ENCODE measurements at places on chromosomes 2 and 18.
A peak's percentile ranks its signal among the peaks of the same experiment; 100 is the strongest.

DNA sequence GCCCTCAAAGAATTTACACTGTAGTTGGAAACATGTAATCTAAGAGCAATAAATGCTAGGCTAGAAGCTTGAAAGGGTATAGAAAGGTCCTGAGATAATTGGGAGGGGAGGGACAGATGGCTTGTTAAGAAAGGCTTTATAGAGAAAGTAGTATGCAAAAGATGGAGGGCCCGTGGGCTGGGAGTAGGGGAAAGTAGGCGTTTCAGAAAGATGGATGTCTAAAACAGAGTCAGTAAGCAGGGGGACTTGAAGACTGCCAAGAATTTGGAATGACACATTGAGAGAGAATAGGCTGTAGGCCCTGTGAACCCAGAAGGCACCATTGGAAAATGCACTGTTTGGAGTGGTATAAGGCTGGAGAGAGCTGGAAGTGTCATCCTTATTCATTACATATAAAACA is 822 bp downstream of the PSMG2 start:
- peak; percentile 36 for DNase-seq

DNA sequence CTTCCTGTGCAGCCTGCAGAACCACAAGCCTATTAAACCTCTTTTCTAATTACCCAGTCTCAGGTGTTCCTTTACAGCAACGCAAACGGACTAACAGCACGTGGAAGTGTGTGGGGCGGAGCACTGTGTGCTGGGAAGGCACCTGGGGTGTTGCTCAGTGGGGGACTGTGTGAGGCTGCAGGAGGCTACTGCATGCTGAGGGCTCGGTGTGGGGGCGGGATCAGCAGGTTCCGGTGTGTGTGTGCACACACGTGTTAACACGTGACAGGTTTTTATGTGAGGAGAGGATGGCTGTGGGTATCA is 58.9 kb downstream of the ANKMY1 start:
- no peak for DNase-seq

- no peak for DNase-seq
These were observed 57.0 kb downstream of the CD28 start for GRCh38 chr2:203763241-203763937.

DNA sequence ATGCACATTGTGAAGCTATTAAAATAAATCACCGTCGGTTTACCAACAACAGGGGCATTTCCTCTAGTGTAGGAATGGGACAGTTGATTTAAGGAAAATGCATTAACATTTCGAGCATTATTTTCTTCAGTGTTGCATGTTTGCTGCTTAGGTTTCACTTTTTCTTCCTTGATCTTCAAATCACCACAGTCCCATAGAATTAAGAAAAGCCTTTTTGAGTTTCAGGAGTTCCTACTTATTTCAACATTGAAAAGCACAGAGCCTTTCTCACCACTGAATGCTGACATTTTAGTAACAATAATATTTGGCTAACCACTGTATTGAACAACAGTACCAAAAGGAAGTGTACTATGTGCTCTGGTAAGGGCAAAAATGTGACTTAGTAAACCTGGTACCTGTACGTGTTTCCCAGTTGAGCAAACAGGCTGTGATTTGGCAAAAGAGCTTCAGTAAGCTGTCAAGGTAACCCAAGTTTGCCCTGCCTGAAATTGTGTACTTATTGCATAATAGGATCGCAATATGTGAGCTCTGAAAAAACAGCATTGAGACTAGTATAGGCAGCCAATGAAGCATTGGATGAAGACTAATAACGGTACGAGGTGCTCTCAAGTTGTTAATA is 2.2 kb downstream of the LRRTM4 start:
- no peak for DNase-seq

- no peak for DNase-seq
These were observed 21.9 kb downstream of the EHBP1 start for GRCh38 chr2:62727259-62727867.

DNA sequence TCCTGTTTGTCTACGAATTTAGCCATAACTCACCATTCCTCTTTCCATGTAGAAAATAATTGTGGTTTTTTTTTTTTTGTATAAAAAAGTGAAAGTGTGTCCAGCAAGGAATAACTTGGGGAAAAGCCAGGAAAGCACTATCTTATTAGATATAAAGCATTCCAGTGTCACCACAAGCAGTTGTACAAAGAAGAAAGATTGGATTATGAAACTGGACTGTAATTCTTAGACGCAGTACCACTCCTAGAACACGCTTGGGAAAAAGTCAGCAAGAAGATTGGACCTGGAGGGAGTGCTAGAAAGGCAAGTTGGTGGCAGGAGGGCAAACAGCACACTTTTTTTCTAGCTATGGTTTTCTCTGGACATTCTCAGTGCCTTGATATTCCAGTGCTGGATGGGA is 186.7 kb downstream of the PARD3B start:
- peak; percentile 71 for DNase-seq

DNA sequence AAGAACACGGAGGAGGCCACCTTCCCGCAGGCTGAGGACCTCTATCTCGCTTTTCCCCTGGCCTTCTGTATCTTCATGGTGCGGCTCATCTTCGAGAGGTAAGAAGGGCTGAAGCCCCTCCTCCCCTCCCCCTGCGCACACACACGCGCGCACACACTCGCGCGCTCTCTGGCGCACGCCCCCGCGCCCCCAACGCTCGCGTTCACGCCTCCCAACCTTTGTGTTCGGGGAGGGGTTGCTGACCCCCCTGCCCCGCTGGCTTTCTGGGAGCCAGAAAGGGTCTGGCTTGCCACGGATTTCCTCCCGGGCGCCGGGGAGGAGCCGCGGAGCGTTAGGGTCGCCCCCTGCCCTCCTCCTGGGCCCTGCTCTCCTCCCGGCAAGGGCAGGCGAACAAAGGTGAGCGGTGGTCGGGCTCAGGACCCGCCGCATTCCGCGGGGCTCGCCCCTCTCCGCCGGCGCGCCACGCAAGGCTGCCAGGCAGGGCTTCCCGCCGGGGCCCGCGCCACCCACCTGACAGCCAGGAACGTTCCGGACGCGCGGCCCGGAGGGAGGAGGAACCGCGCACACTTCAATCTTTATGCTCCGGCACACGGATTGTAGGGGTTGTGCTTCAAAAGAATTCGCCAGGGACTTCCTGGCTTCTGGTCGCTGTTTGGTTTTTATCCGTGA is 583 bp downstream of the CERS6 start:
- no peak for DNase-seq

GRCh38 chr2:72937356-72937669 is 20.0 kb downstream of the EMX1 start:
- peak; percentile 39 for DNase-seq

DNA sequence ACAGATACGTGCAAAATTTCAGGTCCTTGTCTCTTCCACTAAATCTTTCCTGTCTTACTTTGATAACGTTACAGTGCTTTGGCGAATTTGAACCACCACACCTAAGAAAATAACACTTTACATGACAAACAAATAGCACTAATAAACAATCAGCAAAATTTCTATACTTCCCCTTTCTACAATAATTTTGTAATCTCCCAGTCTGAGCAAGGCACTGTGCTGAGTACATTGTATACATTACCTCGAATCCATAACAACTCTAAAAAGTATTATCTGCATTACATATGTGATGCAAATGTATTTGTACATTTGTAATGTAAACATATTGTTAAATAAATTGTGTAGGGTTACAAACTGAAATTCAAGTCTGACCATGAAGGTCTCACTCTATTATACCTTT is 49.9 kb downstream of the RTN4 start:
- no peak for DNase-seq

GRCh38 chr2:236395067-236395466 is 130.9 kb upstream of the ASB18 start:
- no peak for DNase-seq

DNA sequence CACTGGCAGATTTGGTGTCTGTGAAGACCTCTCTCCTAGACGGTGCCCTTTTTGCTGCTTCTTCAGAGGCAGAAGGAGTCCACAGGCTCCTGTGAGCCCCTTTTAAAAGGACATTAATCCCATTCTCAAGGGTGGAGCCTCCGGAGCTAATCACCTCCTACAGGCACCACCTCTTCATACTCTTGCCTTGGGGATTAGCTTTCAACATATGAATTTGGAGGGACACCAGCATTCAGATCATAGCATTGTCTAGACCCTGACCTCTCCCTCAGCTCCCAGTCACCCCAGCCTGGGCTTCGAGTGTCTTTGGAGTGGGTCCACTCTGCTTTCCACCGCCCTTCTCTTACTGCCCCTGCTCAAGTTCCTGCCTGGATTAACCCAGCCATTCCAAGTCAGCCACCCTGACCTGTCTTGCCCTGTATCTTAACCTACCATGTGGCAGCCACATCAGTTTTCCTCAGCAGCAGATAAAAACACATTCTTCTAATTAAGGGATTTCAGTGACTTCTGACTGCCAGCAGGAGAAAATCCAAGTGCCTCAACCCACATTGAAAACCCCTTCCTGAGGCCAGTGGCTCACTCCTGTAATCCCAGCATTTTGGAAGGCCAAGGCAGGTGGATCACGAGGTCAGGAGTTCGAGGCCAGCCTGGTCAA is 6.1 kb upstream of the NCL start:
- peak; percentile 31 for DNase-seq

- DNase-seq: no peak
These were observed 79.3 kb downstream of the ACAA2 start for GRCh38 chr18:49733896-49734585.

GRCh38 chr2:134217924-134218323 is 35.9 kb upstream of the MGAT5 start:
- DNase-seq: peak; percentile 60

DNA sequence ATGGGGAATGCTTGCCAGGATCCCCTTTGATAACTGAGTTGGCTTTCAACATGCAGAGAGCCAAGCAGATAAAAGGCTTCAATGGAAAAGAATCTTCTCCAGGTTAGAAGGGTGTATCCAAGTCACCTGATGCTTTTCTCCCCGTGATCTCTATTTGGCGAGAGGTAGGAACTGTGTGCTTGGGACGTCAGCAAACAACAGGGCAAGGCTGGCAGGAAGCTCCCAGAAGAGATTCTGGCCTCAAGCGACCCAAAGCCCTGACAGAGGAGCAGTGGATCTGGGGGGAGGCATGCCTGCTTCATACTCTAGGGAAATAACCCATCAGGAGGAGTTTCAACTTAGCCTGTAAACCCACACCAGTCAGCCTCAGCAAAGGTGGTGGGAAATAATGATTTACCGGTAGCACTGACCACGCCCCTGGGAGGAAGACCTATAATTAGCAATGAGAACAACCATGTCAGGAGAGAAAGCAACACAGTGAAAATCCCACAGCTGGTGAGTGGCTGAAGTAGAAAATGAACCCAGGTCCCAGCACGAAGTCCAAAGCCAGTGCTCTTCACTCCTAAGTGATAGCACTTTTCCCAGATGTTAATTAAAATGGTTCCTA is 76.3 kb upstream of the SEC11C start:
- no peak for DNase-seq

DNA sequence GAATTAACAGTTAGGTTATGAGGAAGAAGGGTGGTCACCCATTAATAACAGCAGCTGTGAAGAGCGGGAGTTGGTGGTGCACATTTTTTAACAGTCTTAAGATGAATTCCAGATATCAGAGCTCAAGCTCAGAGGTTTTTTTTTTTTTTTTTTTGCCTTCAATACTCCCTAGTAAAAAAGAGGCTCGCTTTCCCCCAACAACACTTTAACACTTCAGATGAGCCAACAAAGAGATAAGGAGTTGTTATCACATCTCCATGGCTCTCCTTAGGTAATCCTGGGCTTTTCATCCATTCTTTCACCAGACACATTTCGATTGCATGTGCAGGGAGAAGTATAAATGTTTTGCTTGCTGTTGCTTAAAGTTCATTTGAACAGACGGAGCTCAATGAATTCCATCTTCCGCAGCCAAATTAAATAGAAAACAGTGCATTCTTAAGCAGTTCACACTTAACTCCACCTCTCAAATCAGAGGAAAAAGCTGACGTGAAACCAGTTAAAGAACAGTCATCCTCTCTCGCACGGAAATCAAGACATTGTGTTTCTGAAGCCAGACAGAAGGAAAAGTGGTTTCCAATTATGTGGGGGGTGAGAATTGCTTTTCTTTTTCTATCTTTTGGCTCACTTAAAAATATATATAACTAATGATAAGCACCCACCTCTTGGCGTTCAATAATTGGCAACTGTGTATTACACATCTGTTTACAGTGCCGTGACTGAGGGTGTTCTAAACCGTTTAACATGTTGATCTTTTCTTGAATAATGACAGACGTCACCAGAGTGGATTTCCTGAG is 118.2 kb downstream of the ZNF521 start:
- peak; percentile 84 for DNase-seq

- no peak for DNase-seq
These were observed 119.5 kb downstream of the MAP3K20 start for GRCh38 chr2:173195100-173195499.

- peak; percentile 13 for DNase-seq
These were observed 113.7 kb downstream of the OSR1 start for GRCh38 chr2:19244460-19245363.

- no peak for DNase-seq
These were observed 352.6 kb upstream of the POU3F3 start for GRCh38 chr2:104501342-104501741.

DNA sequence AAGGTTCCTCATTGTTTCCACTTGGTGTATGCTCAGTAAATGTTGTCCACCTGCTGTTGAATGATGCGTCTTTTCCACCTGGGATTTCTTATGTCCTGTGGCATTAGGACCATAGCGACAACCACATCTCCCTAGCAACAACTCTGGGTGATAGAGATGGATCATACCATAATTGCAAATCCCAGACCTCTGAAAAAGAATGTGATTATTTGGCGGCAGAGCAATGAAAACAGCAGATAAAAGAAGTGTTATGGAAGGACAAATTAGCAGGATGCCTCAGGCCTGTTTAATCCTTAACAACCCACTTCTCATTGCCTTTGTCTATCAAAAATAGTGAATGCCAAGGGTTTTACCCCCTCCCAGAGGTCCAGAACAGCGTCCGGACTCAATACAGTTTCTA is 278.9 kb downstream of the TSN start:
- DNase-seq: no peak

GRCh38 chr2:237819231-237819630 is 20.7 kb downstream of the RBM44 start:
- no peak for DNase-seq

GRCh38 chr2:9247786-9248185 is 41.2 kb downstream of the ASAP2 start:
- no peak for DNase-seq

GRCh38 chr2:118861731-118862130 is 14.3 kb upstream of the EN1 start:
- peak; percentile 69 for DNase-seq

DNA sequence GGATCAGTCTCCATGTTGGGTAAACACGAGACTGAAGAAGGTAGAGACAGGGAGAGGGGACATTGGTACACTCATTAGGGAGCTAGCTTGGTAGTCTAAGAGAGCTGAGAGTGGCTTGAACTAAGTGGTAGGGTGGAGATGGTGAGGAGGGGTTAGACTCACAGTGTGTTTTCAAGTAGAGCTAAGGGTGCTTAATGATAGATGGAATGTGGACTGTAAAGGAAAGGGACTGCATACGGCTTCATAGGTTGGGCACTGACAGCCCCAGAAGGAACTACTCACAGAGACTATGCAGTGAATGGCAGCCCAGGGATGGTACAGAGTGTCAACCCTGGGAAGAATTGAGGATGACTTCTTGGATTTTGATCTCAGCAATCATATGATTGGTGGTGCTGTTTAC is 178.1 kb downstream of the CCDC85A start:
- DNase-seq: no peak

Data from AG10803 (cell line).